Nucleus accumbens (tissue), 56 donors: ENCODE measurements at places on chromosomes 16 and 17.

DNA sequence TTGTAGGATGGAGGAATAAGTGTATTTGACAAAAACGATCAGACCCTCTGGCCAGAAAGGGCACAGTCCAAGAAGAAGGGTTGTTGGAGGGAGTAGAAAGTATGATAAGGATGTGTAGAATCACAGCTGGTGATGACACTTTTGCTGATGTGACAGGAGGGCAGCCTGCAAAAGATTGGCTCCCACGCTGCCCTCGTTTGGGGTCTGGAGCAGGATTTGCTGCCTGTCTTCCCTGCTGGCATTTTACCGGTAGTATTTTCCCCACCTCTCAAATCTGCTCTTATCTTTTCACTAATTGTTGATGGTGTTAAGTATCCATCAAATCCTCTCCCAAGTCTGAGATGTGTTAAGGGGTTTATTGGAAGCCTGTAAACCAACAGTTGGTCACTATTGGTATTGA, 208.8 kb downstream of the CCDC182 start:
- DNase-seq, result no peak

DNA sequence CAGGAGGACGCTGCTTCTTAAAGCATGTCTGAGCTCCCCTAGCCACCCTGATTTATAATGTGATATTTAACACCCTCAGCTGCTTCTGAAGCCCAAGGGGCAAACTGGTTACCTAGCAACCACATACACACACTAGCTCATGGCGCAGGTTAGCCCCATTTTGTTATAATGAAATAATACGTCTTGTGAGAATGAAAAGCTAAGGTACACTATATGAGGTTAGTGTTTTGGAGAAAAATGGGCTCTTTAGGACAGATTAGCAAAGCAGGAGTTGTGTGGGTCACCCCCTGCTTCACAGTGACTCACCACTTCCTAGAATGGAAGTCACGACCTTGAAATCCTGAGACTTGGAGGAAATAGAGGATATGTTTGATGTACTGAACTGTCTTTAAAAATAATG, 404.8 kb upstream of the HSBP1 start:
- no peak for DNase-seq

- no peak for DNase-seq
Measured at GRCh38 chr16:12868169-12868568, 33.2 kb upstream of the SHISA9 start.

DNA sequence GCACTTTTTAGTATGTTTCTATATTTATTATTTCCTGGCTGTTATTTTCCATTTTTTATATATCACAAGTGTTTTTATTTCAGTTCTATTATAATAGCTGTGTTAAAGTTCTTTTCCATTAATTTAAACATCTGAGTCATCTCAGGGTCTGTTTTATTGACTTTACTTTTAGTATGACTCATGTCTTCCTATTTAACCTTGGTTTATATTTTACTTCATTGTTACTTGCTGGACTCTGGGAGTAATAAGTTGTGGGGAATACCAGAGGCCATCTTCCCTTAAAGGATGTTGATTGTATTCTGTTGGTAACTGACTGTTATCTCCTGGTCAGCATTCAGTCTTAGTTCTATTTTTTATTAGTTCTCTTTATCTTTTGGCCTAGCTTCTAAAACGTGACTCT, 1508.2 kb downstream of the CDH11 start:
- no peak for DNase-seq

GRCh38 chr17:35731239-35731916, at the start of gene RASL10B:
TSS of gene RASL10B (plus strand) at chr17:35731639. CDS start at chr17:35735185, 3,546 bp downstream.
- DNase-seq, result peak; percentile 32

DNA sequence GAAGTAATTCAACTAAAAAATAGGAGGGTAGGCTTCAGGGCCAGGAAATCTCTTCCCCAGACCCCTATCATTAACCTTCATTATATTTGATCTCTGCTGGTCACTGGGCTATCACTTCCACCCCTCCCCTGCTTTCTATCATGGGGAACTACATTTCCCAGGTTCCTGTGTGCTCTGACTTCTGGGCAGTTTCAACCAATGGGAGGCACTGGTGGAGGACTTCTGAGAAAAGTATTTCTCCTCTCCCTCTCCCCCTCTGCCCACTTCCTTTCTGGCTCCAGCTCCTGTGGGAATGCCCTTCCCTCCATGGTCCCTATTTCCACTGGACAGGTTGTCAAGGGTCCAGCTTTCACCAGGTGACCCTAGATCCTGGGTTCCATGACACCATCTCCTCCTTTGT, 364.4 kb downstream of the C16orf95 start:
- DNase-seq, result no peak

DNA sequence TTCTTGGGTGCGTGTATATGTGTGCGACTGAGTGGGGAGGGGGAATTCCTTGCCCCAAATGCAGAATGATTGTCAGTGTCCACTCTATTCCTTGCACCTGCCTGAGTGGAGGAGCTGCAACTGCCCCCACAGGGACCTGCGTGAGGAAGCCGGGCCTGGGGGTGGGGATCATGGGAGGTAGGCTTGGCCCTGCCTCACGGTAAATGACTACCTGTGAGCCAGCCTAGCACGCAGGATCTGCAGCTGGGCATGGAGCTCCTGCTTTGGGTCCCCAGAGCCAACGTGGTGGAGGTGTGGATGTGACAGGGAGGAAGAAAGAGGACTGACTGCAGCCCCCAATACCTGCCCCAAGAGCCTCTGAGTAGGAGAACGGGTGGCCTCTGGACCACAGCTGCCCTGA, 77.0 kb upstream of the GAS7 start:
- no peak for DNase-seq

GRCh38 chr16:15803618-15804017, 53.2 kb downstream of the MYH11 start:
- no peak for DNase-seq

GRCh38 chr17:8965394-8966168, at the start of gene PIK3R5:
TSS of gene PIK3R5 (minus strand) at chr17:8965707. CDS start at chr17:8911494, 54,213 bp downstream.
- DNase-seq, result no peak

DNA sequence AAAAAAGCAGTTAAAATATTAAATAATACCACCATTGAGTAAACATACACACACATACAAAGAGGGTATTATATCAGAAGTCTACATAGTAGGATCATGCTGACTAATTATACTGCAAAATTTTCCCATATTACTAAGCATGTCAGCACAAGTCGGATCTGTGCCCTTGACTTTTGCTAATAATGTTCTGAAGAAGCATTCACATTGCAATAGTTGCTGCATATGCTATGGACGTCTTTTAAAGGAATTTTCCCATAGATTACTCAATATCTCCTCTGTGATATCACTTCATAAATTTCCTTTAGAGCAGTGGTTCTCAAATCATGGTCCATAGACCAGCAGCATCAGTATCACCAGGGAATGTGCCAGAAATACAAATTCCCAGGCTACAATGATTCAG, 110.9 kb upstream of the NUDT7 start:
- no peak for DNase-seq

DNA sequence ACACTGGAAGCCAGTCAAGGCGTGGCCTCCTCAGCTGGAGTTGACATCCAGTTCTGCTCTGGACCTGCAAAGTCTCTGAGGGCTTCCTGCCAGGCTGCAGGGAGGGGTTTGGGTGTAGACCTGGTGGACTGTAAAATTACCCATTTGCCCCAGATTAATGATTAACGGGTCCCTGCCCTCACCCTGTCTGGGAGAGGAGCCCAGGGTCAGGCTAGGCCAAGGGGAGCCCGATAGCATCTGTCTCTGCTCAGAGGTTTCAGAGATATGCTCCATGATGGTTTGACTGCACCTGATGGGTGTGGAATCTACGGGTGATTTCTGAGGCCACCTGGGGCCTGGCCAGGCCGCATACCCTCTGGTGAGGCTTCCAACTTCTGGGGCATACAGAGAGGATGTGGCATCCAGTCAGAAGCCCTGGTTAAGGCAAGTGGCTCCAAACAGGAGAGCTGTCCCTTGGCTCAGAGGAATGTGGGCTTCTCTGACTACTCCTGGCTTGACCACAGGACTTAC, 11.2 kb downstream of the PPY start:
- DNase-seq, result no peak
